ENCODE measurements at places on chromosomes 5 and 9.

DNA sequence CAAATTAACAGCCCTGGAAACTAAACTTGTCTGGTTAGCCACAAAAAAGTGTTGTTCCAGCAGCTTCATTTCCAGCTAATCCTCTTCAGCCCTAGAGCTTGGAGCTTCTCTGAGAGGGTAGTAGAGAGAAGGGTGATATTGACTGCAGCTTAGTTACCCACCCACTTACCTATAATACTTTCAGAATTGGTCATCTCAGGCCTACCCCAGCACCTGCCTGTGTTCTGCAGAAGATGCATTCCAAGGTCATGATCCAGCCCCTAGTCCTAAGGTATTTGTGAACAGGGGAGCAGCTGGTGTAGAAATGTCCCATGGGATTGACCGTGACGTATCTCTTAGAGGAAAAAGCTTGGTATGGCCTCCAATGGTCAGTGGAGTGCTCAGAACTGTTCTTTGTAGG, 289.0 kb downstream of the NR3C1 start:
- no peak for DNase-seq

- DNase-seq: no peak
These were observed 2.1 kb downstream of the SLC6A3 start for GRCh38 chr5:1443171-1443570.

GRCh38 chr5:93599399-93600120, 16.5 kb downstream of the NR2F1 start:
- no peak for DNase-seq

- no peak for DNase-seq
These were observed 25.5 kb upstream of the STXBP1 start for GRCh38 chr9:127586537-127586936.

- DNase-seq: no peak
These were observed 4.1 kb downstream of the ALDH1A1 start for GRCh38 chr9:72948575-72949243.

GRCh38 chr5:178348356-178349074, 115.9 kb upstream of the PHYKPL start:
- DNase-seq: no peak

GRCh38 chr5:67346611-67347010, 150.0 kb upstream of the CD180 start:
- no peak for DNase-seq

DNA sequence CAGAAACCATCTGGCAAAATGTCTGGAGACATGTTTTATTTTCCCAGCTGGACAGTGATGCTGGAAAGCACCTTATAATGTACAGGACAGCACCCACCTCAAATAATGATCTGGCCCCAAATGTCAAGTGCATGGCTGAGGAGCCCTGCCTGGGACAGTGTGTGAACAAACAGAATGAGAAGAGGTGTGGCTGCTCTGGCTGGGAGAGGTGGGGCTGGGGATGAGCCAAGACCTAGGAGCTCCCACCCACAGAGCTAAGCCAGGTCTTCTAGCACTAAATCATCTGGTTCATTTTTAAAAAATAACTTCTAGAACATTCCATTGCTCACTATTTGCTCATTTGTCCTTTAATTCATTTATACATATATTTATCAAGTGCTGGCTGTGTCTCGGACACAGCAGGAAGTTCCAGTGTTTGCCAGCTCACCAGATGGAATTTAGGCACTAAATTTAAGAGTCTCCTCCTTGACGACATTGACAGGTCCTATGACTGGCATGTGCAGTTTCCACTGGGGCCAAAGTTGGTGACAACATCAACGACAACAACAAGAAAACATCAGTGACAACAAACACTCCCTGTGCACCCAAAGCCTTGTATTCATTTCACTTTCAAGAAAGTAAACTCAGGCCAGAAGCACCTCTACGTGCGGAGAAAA, 59.1 kb downstream of the GTF3C4 start:
- no peak for DNase-seq

GRCh38 chr5:87570366-87570765, 157.6 kb upstream of the CCNH start:
- DNase-seq: no peak

- DNase-seq: no peak
These were observed 1145.0 kb downstream of the MAT2B start for GRCh38 chr5:164650427-164650826.

DNA sequence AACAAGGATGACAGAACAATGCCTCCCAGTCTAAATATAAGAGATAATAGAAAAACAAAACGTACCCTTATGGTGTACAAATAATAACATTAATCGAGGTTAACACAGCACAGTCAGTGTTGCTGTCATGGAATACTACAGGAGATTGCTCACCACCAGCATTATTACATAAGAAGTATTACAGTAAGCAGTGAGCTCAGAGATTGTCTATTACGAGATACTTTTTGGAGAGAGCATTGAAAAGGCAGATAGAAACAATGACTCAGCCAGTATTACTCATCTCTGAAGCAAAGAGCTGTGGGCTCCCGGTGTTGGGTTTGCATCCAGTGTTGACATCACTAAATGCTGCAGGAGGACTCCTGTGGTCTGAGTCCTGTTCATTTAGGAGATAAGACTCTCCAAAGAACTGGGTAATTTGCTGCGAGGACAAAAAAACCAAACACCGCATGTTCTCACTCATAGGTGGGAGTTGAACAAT, 191.9 kb upstream of the SEMA6A start:
- DNase-seq: no peak

GRCh38 chr5:172098046-172098445, 90.0 kb downstream of the STK10 start:
- DNase-seq: no peak

DNA sequence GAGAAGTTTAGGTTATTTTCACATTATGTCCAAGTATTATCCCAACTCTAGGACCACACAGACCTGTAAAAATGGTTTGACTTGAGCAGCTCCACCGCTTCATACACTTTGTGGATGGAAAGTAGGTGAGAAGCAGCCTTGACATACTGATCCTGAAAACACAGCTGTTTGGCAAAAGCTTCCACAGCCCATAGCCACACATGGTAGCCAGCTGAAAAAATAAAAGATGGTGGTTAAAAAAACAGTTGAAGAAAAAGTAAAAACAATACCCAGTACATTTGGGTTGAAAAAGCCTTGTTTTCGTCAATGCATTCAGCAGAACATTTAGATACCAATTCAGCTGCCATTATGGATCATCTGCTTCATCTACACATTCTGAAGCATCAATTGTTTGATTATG, 36.7 kb downstream of the GEMIN5 start:
- no peak for DNase-seq

DNA sequence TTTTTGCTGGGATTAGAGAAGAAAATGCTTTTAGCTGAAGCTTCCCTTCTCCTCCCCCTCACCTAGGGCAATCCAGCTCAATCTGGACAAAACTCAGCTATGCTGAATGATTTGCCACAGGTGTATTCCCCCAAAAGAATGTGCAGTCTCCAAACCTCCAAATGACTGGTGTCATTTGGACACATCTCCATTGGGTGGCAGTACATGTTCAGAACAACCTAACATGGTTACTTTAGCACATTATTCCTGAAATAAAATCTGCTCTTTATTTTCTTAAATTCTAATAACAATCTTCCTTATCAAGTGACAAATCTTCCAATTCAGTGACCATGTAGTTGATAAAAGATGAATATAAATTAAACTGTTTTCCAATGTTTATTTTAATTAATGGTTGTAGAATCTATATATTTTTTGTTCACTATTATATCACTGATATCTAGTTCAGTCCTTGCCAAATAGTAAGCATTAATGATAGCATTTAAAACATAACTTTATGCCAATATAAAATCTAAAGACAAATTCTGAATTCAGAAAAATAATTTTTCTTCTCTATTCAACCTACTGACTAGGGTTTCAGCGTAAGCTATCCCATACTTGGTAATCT, 61.3 kb upstream of the MOCS2 start:
- no peak for DNase-seq

GRCh38 chr5:133482028-133482427, 130.3 kb downstream of the FSTL4 start:
- no peak for DNase-seq

GRCh38 chr5:19987612-19988361, at the start of gene CDH18:
TSS of gene CDH18 (minus strand) at chr5:19988200. CDS start at chr5:19838986, 149,214 bp downstream.
- DNase-seq: no peak

GRCh38 chr9:104747565-104748358, at the start of gene NIPSNAP3A:
TSS of gene NIPSNAP3A (plus strand) at chr9:104747683. CDS start at chr9:104747793, 110 bp downstream.
- DNase-seq: peak; percentile 72

DNA sequence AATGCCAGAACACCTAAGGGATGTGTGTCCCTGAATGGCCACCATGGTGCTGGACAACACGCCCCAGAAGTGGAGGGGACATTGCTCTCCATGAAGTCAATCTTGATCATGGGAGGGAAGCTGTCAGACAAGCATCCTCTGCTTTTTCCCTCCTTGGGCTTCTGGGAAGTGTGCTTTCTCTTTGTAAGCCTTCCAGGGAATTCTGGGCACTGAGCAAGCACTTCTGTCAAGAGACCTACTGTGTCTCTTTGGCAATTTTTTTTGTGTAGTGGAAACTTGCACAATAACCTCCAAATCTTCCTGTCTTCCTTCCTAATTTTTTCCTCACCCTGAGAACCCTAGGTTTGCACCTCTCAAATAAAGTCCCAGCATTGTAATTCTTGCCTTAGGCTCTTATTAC, 132.0 kb downstream of the SEC61B start:
- no peak for DNase-seq

- DNase-seq: no peak
These were observed 134.9 kb upstream of the FBXL17 start for GRCh38 chr5:108516785-108517184.

GRCh38 chr5:126189862-126190261, 233.3 kb upstream of the GRAMD2B start:
- no peak for DNase-seq

DNA sequence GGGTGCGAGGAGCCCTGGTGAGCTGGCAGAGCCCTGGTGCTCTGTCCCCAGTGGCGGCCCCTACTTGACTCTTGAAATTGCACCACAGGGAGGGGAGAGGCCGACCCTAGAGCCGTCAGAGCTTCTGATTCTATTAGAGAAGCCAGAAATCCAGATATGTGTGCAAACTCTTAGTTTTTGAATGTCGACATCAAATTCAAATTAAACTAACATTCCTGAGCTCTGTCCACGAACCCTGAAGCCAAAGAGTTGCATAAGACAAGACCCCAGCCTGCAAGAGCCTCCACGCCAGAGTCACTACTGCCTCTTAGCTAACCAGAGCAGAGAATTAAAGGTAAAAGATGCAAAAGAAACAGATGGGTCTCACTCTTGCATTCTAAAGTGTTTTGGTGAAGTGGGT, 29.8 kb upstream of the MSX2 start:
- DNase-seq: no peak

- DNase-seq: no peak
These were observed 60.7 kb downstream of the PARP8 start for GRCh38 chr5:50727149-50727496.

GRCh38 chr5:101561018-101561417, 657.9 kb upstream of the ST8SIA4 start:
- no peak for DNase-seq

DNA sequence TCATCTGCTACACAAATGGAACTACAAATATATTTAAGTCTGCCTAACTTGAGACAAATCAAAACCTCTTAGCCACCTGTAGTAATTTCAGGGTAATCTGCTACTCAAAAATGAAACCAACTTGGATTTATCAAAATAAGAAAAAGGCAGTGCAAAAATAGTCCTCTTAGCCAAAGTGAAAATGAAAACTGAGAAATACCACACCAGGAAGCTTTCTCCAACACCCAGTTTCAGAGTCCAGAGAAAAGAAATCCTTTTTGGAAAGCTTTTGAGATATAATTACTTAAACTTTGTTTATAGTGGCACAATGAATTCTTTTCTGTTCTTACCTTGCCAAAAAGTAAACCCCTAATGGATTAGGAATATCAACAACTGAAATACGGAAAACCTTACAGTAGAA, 990.4 kb downstream of the EFNA5 start:
- no peak for DNase-seq

DNA sequence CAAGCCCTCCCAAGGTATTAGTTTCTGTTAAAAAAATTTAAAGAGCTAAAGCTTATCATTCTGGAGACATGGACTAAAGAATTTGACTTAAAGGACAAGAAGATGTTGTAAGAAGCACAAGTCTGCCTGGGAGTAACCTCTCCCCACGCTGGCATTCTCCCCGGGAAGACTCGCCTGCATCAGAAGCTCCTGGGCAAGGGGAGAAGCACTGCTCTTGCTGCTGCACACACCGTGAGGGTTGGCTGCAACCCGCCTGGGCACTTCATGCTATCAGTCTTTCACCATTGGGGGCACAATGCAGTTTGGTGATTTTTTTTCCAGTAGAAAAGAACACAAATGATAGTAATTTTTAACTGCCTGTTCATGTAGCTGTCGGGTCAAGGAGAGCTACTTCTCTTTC, 192.5 kb upstream of the PANK3 start:
- no peak for DNase-seq

DNA sequence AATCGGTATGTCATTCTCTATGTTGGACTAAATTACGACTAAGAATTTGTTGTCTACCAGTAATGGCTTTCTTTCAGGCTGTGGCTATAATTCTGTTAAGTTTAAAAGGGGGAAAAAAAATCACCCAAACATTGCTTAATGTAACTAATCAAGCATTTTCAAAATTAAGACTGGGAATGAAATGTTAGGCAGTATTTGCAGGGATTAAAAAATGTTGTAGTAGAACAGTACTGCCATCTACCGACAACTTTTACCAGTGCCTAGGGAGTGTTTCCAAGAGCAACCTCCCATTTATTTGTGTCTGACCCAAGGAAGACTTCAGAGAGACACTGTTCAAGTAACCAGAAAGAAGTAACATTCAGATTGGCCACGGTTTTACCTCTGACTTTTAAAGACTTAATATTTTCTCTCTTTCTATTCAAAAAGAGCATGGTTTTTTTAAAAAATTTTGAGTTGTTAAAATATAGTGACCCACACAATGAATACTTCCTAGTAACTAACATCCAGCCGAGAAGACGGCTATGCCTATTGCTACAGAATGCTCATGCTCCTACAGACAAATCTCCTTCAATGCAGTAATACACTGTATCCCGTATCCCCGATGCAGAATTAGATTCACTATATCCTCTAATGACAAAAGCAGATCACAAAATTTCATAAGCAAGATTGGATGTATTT, 92.4 kb downstream of the ARL15 start:
- no peak for DNase-seq

DNA sequence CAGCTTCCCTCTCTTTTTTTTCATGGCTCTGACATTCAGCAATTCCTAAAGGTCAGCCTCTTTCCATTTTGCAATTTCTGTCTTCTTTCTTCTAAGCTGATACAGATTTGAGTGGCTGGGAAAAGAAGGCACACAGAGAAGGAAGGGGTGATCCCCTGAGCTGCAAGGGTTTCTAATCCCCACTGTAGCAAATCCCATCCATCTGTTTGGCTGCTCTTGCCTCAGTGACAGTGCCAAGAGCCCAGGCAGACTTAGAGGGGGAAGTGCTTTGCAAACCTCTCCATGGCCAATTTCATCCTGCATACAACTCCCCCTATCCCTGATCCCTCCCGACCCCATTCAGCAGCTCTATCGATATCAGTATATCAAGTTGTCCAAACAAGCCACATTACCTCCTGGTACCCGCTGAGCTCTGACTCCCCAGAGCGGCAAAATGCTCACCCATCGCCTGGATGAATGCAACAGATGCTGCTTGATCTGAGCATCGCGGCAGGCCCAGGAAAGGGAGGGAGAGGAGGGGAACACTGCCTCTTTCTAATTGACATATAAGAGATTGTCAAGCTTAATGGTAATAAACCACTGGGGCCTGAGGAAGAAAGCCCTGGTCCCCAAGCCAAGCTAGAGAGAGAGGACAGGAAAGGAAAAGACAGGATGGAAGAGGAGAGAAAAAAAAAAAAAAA, 268.9 kb downstream of the ASTN2 start:
- DNase-seq: no peak
